ENCODE measurements at places on chromosomes 11 and 22.
A peak's percentile ranks its signal among the peaks of the same experiment; 100 is the strongest.

DNA sequence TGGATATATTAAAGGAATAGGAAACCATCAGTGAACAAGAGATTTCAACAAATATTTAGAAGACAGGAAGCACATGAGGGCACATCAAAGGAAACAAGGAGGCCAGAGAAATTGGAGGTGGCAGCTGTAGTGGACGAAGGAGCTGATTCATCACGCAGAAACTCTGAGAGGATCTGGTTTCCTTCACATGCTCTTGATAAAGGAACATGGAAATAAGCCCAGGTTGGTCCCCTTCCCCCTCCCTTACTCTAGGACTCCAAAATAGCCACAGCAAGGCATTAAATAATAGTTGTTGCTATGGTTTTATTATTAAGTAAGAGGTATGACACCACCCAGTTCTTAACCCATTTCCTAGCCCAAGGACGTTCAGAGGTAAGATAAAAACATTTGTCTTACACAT, 11.3 kb downstream of the IZUMO1R start:
- DNase-seq = no peak

GRCh38 chr22:24059121-24059520, 48.0 kb downstream of the CABIN1 start:
- DNase-seq = no peak

- DNase-seq = peak; percentile 56
Measured at GRCh38 chr11:120343429-120343828, 7.2 kb downstream of the ARHGEF12 start.

DNA sequence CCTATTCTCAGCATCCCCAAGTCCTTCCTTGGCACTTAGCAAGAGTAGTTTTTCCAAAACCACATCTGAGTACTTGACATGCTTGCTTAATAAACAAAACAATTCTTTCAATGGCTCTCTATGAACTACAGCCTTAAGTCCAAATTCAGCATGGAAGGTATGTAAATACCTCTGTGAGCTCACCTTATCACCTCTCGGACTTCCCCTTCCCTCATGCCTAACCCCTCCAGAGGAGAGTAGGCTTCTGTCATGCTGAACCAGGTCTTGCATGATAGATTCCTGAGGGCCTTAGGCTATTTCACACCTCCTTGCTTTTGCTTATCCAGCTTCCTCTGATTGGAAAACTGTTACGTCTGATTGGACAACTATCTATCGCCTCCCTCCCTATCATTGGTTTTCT, 312.9 kb upstream of the CCDC90B start:
- DNase-seq = no peak

- DNase-seq = no peak
Measured at GRCh38 chr11:123742031-123742723, 717 bp upstream of the ZNF202 start.

GRCh38 chr22:50014655-50015401, 2.3 kb upstream of the IL17REL start:
- no peak for DNase-seq

- DNase-seq = no peak
Measured at GRCh38 chr11:40129266-40129665, 1330.2 kb downstream of the LRRC4C start.

DNA sequence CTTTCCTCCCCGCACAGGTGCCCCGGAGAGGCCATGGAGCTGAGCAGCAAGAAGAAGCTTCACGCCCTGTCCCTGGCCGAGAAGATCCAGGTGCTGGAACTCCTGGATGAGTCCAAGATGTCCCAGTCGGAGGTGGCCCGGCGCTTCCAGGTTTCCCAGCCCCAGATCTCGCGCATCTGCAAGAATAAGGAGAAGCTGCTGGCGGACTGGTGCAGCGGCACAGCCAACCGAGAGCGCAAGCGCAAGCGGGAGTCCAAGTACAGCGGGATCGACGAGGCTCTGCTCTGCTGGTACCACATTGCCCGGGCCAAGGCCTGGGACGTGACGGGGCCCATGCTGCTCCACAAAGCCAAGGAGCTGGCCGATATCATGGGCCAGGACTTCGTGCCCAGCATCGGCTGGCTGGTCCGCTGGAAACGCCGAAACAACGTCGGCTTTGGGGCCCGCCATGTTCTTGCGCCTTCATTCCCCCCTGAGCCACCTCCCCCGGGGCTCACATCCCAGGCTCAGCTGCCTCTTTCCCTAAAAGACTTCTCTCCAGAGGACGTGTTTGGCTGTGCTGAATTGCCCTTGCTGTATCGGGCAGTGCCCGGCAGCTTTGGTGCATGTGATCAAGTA, 1.3 kb downstream of the TIGD3 start:
- DNase-seq = no peak

GRCh38 chr11:33617672-33618350, 82.8 kb downstream of the C11orf91 start:
- DNase-seq = no peak

DNA sequence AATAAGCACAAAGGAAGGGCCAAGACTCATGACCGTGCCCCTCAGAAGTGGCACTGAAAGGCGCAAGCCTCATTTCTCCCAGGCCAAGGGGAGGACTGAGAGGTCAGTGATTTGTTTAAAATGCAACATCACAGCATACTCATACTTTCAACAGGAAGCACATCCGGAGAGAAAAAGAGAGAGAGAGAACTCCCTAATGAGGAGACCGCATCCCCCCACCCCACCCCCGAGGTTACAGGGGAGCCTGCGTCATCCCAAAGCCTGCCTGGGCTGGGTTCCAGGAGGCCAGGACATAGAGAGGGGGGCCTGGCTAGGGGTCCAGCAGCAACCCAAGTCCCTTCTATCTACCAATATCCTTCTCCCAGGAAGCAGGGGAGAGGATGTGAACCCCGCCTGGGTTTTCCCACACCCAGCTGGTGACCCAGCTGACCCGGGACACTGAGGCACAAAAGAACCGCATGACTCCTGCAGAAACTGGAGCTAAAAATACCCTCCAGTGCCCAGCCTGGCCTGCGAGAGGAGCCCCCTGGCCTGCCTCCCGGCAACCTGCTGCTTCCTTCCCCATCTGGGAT, 3.8 kb downstream of the CSNK1E start:
- no peak for DNase-seq

- no peak for DNase-seq
Measured at GRCh38 chr11:40403321-40403720, 1056.1 kb downstream of the LRRC4C start.

GRCh38 chr11:65424205-65425104, 1.9 kb downstream of the NEAT1 start:
- peak; percentile 80 for DNase-seq

GRCh38 chr11:130206141-130206540, 46.6 kb downstream of the ST14 start:
- DNase-seq = no peak

DNA sequence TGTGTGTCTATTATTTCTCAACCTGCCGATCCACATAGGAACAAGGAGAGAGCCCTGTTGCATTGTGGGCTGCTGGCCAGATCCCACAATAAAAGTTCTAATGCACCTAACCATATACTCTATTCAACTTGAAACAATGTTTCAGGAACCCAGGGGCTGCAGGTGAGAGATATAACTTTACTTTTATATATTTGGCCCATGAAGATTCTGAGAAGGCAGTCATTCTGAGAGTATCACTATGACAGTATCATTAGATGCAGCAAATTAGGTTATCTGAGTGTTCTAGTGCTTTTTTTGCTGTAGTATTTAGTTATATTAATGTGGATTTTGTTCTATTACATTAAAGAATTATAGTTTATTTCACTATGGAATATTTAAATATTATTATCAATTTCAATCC, 655.1 kb upstream of the ARHGAP42 start:
- DNase-seq = no peak

DNA sequence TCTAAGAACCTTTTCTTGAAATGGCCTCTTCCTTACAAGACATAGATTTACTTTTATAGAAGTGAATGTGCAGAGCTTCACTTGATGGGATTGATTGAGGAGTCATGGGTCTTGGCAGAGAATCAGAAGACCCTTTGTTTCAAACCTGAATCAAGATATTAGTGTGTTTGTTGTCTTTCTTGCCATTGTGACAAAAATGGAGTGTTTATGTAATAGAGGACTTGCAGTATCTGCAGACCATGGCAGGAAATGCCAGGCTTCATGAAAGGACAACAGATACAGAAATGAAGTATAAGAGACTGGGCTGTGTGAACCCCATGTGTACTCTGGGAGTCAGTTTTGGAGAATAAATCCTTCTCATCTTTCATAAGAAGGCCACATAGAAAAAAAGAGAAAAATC, 72.9 kb upstream of the HORMAD2 start:
- DNase-seq = no peak

GRCh38 chr22:44931077-44931540, 78.7 kb downstream of the PHF21B start:
- no peak for DNase-seq

DNA sequence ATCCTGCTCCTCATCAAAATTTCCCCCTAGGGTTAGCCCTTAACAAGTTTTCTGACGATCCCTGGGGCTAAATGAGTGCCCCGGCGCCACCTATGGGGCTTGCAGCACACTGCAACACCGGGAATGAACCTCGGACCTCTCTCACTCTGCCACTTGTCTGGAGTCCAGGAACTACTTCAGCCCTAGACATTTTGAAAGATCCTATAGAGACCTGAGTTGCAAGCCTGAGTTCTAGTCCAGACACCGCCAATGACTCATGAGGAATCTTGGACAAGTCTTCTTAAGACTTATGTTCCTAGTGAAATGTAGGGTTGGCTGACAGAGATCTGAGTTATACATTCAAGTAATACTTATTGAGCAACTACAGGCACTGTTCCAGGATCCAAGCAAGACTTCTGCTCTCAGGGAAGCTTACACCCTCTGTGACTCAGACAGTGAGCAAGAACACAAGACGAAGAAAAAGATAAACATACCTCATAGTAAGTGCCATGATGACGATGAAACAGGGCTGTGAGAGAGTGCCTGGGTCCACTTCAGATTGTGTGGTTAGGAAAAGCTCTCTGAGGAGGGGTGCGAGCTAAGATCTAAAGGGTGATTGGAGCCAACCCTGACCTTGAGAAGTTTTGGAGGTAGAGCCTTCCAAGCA, 10.2 kb upstream of the STK33 start:
- DNase-seq = peak; percentile 90

DNA sequence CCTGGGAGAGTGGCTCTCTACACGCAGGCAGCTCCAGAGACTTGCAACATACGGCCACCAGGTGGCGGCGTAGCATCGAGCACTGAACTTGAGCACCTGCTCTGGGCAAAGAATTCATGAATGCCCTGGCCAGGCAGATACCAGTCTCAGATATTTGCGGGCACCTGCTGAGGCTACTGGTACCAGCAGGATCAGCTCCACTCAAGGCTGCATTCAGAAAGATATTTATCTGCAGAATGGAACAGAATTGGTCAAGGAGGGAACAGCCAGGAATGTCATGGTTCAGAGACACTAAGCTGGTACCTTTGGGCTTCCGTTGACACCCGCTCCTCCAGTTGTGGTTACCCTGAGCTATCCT, 10.8 kb upstream of the CCDC86 start:
- peak; percentile 87 for DNase-seq

DNA sequence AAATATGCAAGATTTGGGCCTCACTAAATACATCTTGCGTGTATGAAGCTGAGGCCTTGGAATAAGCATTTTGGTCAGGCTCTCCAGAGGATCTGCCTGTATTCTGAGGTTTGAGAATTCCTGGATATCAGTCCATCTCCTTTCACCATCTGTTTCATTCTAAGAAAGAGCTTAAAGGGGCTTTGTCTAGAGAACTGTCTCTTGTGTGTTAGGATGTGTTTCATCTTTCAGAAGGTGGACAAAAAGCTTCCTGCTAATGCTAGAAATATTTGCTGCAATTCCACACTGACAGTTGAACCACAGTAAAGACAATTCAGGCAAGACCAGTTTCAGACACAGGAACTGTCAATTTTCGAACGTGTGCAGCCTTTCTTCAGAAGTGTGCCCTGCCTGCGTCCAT, 185.4 kb downstream of the DBX1 start:
- DNase-seq = no peak

DNA sequence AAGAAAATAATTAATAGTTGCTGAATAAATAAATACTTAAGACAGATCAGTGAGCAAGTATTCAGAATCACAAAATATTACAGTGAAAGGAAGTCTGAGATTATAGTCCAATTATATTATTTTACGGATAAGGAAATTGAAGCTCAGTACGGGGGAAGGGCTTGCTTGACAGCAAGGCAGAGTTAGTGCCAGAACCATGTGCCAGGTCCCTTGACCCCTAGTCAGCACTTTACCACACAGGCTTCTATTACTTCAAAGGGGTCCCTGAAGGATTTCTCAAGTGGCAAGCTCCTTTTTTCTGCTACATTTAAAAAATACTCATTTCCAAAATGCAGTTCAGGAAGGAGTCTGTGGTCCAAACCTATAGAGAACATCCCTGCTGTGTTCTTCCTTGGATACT, 85.3 kb downstream of the CLPB start:
- DNase-seq = no peak

DNA sequence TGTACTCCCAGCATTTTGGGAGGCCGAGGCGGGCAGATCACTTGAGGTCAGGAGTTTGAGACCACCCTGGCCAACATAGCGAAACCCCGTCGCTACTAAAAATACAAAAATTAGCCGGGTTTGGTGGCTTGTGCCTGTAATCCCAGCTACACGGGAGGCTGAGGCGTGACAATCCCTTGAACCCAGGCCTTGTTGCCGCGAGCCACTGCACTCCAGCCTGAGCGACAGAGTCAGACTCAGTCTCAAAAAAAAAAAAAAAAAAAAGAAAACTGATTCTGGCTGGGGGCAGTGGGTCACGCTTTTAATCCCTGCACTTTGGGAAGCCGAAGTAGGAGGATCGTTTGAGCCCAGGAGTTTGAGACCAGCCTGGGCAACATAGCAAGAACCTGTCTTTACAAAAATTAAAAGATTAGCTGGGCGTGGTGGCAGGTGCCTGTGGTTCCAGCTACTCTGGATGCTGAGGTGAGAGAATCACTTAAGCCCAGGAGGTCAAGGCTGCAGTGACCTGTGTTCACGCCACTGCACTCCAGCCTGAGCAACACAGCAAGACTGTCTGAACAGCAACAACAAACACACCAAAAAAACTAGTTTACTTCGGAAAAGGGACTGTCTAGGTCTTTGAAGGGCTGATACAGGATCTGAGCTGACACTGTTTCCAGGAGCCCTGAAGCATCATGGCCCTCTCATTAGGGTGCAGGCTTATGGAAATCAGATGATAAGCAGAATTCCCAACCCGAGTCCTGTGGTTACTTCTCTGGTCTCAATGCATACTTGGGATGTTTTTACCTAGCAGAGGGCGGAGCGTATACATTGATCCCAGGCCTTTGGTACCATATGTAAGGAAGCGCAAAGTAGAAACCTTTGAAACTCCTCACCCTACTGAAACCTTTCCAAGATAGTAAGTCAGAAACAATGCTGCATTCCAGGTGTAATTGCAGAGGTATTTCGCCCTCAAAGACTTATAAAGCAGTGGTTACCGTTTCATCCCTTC, 1.8 kb upstream of the CHKB start:
- DNase-seq = no peak

DNA sequence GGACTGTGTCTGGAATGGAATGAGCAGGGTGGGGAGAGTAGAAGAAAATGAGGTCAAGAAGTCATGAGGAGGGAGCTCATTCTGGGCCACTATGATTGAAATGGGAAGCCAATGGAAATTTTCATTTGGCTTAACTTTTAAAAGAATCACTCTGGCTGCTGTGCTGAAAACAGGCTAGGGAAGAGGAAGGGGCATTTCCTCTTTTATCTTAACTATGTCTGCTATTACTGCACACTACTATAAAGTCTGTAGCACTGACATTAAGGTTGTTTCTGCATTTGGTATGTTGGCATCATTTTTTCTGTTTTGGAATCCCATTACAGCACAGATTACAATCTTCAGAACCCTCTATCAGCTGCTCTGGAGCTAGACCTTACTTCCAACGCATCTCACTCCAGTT, 8.2 kb downstream of the PATL1 start:
- DNase-seq = peak; percentile 51

GRCh38 chr11:119635041-119635740, 93.8 kb downstream of the NECTIN1 start:
- no peak for DNase-seq

GRCh38 chr22:47564651-47565434, 802.4 kb downstream of the TBC1D22A start:
- no peak for DNase-seq
